ENCODE measurements at places on chromosomes 12 and 14.

DNA sequence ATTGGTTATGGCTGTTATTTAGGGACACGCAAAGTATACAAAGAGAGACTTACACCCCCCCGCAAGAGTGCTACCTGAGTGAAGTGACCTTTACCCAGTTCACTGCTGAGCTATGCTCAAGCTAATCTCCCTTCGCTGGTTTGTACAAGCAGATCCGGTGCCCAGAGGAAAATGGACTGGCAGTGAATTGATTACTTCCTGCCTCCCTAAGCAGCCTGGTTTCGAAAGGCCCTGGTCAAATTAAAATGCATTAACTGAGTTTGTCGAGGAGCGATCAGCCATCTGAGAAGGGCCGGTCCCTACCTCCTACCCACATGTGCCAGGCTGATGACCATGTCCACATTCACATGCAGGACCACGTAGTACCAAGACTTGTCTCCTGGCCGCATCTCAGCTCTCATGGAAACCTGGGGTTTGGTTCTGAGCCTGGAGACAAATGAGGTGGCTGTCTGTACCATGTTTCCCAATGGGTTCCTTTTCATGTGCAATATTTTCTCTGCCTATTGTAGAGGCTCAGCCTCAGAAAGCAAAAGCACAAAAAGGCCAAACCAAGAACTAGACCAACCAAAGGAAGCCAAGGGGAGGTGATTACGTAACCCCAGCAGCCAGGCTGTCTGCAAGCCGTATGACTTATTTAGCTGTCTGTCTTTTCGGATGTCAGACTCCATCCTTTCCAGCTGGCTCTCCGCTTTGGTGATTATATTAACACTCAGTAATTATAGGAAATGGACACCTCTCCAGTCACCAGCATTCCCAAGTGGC, 284.7 kb upstream of the PWP1 start:
- DNase-seq = no peak

DNA sequence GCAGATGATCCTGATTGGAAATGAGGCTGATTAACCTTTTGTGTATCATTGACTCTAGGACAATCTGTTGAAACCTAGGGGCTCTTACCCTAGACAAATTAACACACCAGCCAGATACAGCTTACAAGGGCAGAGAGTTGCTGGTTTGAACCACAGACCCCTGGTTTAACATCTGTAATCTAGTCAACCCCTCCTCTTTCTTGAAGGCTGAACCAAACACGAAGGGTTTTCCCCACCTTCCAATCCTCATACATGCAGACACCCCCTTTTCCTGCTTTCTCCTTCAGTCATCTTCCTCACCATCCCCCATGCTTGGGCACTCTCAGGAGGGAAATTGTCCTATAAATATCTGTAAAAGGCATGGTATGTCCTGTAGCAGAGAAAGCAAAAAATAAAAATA, 126.0 kb upstream of the HIF1A start:
- DNase-seq = no peak

DNA sequence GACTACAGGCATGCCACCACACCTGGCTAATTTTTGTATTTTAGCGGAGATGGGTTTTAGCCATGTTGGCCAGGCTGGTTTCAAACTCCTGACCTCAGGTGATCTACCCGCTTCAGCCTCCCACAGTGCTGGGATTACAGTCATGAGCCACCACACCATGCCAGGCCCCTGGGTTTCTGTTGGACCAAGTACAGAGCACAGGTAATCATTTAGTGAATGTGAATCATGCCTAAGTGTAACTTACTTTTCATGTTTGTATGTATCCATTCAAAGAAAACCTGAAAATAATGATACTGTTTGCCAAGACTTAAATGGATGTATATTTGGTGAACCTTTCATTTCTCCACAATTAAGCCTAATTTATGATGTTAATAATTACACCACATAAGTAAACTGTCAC, 65.9 kb downstream of the FGD6 start:
- DNase-seq = no peak

GRCh38 chr12:40770781-40771180, 78.5 kb downstream of the CNTN1 start:
- no peak for DNase-seq

DNA sequence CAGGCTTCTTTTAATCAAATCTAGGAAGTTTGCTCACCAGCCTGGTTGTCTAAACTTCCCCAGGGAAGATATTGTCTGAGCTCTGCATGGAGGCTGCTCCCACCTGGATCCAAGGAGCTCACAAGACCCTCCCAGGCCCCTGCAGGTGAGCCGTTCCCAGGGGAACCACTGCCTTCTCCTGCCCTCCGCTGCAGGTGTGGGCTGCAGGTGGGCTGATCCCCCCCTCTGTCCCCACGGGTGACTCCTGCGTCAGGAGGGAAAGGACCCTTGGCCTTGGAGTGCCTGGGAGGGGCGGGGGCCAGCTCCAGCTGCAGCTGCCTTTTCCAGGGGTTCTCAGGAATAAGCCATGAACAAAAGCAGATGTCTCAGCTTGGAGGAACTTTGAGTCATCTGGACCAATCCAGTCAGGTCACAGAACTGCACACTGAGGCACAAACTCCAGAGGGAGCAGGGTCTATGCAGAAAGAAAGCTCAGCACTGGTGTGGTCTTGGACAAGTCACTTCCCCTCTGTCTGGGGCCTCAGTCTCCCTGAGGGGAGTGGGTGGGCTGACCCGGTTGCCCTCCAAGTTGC, 246.6 kb upstream of the RTL1 start:
- no peak for DNase-seq

DNA sequence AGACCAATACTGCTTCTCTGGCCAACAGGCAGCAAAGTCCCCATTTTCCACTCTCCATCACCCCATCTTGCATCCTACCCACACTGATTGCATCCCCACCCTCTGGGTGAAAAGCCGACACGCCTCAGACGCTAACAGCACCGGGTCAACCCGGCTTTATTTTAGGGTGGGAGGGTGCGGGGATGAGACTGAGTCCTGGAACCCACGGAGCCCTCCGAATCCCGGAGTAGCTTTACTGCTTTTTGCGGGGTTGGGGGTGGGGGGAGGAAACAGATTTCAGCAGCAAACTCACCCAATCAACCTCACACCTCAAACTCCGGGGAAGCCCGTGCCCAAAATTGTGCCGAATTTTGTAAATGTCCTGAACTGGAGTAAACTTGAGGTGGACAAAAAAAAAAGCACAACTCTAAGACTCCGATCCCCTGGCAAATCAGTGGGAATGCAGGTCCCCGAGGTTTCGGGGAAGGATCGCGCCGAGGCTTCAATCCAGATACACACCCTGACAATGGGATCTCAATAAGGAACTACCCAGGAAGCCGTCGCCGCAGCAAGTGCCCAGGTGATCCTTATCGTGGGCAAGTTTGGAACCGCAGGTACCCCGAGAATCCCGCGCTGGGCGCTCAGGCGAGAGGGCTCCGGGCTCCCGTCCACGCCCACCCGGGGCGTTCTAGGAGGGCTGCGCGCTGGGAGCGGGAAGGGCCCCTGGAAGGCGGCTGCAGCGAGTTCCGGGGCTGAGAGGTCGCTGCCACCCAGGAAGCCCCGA, 1.1 kb downstream of the GCH1 start:
- no peak for DNase-seq

- DNase-seq = no peak
Observed at GRCh38 chr12:3350432-3350831, 140.6 kb upstream of the PRMT8 start.

DNA sequence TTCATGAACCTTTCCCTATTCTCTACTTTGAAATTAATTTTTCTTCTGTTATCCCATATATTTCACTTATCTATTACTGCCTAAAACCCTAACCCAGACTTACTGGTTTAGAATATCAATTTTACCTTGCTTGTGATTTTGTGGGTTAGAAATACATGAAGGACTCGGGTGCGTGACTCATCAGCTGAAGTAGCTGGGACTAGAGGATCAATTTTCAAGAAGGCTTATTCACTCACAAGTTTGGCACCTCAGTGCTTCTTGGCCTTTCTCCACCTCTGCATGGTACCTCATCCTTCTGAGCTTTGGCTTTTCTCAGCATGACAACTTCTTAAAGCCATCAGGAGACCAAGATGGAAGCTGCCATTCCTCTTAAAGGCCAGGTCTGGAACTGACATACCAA, 57.8 kb downstream of the TMEM117 start:
- DNase-seq = no peak

- no peak for DNase-seq
Observed at GRCh38 chr14:37939442-37940028, 268.2 kb upstream of the SSTR1 start.

GRCh38 chr14:34404416-34404815, 57.6 kb downstream of the SPTSSA start:
- no peak for DNase-seq

DNA sequence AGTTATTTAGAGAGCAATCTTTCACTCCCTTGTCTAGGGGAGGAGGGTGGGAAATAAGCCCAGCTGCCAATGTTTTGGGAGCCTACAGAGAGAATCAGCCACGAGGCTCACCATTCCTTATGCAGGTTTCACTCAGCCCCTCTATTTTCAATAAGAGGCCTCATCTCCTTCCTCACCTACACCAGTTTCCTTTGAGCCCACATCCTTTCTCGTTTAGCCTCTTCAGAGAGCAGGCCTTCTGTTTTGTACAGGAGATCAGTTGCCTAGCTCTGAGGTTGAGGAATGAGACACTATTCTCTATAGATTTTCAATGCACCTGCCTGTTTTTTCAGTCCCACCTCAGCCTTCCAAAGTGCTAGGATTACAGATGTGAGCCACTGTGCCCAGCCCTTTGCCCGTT, 17.9 kb downstream of the SNAPC1 start:
- no peak for DNase-seq

DNA sequence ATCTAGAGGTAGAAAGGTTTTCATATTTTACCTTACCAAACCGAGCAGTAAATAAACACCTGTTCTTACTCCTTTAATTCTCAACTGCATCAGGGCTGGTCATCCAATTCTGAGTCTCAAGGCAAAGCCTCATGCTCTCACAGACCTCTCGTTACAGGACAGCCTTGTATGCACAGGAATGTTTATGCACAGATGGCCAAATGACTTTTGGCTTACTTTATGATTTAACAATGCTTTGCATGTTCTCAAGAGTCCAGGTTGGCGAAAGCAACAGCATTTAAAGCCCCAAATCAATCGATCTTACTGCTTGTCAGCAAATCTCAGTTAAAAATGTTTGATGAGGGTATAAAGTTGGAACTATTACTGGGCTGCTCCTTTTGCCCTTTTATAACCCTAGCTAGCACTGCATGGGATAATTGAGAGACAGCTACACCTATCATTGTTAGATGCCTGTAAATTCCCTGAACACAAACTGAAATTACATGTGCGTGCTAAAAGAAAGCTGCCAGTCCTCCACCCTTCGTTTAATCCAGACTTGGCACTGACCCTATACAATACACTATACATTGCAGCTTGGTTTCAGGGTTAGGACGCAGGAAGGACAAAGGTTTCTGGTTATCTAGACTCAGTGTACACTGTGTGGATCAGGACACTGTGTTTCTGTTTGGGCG, 63.6 kb downstream of the TMCC3 start:
- no peak for DNase-seq

DNA sequence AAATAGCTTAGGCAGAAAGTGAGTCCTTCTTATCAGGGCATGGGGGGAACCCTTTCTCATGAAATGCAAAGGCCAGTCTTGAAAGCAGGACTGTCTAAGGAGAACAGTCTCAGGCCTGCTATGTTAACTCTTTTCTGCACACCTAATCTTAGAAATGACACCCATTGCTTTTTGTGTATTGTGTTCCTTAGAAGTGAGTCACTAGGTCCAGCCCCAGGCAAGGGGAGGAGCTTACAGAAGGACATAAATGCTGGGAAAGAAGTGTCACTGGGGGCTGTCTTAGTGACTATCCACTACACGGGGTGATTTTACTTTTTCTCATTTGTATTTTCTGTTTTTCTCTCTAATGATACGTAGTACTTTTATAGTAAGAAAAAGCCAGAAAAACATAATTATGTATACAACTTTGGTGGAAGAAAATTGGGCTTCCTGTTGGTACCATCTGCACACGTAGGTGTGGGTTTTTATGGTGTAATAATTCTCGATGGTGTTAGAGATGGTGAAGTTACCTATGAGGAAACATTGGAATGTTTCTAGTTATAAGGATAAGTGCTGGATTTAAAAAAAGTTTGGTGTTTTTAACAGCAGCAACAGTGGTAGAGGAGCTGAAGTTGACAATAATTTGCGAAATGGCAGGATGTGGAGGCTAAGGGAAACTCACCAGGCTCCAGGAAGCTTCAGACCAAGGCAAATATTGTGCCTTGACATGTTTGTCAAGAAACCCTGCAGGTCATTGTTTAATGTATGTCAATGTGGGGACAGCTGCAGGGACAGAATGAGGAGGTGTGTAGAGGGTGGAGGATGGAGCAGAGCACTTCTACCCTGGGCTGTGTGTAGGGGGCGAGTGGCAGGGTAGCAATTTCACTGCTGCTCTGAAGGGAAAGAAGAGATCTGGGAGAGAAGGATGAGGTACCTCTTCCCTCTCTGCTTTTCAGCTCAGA, 214.9 kb downstream of the KTN1 start:
- DNase-seq = no peak

DNA sequence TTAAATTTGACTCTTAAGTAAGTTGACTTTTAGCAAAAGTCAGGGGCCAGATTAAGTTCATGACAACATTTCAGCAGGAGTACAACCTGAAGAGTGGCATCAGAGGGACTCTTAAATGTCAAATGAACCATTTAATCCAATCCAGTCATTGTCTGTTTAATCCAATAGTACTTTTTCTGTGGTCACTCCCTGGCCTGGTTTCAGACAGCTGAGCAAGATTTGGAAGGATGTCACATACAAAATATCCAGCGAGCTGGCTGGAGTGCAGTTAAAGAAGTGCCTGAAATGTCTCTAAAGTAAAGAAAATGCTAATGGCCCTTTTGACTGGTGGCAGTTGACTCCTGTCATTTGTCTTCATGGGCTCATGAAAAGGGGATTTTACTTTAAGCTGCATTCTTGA, 1082.1 kb downstream of the AACS start:
- DNase-seq = no peak

DNA sequence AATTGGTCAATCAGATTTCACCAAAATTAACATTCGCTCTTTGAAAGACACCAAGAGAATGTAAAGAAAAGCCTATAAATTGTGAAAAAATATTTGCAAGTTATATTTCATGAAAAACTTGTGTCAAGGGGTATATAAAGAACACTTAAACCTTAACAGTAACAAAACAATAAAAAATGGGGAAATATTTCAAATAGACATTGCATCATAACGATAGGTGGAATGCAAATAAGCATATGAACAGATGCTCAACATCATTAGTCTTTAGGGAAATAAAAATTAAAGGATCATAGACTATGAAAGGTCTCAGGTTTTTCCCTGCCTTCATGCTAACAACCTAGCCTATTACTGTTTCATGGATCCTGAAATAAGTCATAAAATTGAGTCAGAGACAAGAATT, 64.3 kb downstream of the COCH start:
- no peak for DNase-seq

- no peak for DNase-seq
Observed at GRCh38 chr12:75876832-75877762, 154.5 kb downstream of the PHLDA1 start.

DNA sequence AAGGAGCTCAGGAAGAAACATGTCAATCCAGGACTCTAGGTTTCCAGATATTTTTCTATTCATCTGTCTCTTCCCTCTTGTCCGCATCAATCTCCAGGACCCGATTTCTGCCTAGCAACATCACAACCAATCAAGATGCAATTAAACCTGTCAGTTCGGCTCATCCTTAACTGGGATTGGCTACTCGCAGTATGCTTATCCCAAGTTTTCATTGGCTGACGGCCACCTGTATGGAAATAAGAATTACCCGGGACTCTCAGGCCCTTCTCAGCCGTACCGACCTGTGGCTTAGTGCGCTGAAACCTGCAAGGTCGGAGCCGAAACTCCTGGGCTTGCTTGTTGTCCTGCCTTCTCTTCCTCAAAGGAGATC, 20.4 kb upstream of the ATP5MC2 start:
- no peak for DNase-seq

Data from stimulated activated CD8-positive, alpha-beta memory T cell treated with anti-CD3 and anti-CD28 coated beads, Interleukin-2, amount 100 ng/mL, for 48 hours (primary cell).